ENCODE measurements at places on chromosomes 16 and 17. TPM values are rescaled to one million over a fixed set of nuclear protein-coding genes. Genes with fewer than 3 reads are reported as not detected.

KRTAP17-1 gene
- polyA plus RNA-seq = not detected

KRTAP4-5 gene
- not detected for polyA plus RNA-seq

ACE gene
- 12.9 TPM for polyA plus RNA-seq

IRX5 gene
- polyA plus RNA-seq = 1.1 TPM

GRB7 gene
- polyA plus RNA-seq = 0.72 TPM

ASGR1 gene
- polyA plus RNA-seq = 1.8 TPM

HOXB9 gene
- polyA plus RNA-seq = 0.43 TPM

ENGASE gene
- polyA plus RNA-seq = 21.9 TPM

DNA sequence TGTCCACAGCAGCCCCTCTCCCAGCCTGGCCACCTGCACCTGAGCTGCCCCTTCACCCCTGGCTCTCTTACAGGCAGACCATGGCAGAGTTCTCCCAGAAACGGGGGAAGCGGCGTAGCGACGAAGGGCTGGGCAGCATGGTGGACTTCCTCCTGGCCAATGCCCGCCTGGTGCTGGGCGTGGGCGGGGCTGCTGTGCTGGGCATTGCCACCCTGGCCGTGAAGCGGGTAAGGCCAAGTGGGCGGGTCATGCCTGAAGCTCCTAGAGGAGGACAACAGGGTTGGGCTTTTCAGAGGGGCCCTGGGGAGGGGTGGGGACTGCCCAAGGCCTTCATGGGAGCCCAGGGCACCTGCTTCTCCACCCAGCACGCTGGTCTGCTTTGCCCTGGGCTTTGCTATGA lies 2.2 kb downstream of the MIEF2 start:
- no peak for DNase-seq

- no peak for DNase-seq
Observed at GRCh38 chr16:30369091-30369937, 980 bp downstream of the TBC1D10B start.

- no peak for DNase-seq
Observed at GRCh38 chr17:56023851-56024250, 129.4 kb upstream of the ANKFN1 start.

- DNase-seq = no peak
Observed at GRCh38 chr17:74563358-74563757, 4.0 kb downstream of the CD300H start.

DNA sequence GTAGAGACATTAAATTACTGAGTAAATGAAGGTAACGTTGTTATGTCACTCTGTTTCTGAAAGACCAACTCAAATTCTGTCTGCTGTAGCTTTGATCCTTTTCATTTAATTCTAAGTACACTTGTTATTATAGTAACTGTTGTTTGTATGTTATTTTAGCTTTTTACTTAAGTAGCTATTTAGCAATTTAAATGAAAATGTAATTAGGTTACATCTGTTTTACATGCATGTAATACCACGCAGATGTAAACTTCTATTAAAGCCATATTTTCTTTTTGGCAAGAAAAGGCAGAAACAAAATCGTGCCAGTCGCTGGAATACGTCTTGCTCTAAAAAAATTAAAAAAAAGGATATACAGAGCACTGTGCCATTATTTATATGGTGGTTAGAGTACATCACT lies 282.8 kb downstream of the FTO start:
- no peak for DNase-seq

GRCh38 chr16:7504844-7505243 lies 172.2 kb downstream of the RBFOX1 start:
- DNase-seq = no peak

- no peak for DNase-seq
Observed at GRCh38 chr16:85660843-85661739, 27.7 kb downstream of the GINS2 start.

DNA sequence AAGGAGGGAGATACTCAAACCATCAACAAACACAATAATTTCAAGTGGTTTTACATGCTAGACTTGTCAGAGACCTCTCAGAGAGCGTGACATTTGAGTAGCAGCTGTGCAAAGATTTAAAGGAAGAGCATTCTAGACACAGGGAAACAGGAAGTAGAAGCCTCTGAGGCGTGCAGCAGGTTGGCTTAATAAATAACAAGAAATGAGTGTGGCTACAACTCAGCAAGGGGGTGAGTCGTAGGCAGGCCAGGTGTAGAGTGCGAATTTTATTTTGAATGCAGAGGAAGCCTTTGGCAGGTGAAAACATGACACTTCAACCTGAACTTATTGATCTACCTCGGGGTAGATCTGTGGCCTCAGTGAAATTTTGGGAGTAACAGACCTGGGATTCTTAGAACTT lies 73.2 kb upstream of the MRTFB start:
- DNase-seq = no peak

GRCh38 chr16:10791048-10791447 lies 27.5 kb downstream of the TVP23A start:
- DNase-seq = no peak

DNA sequence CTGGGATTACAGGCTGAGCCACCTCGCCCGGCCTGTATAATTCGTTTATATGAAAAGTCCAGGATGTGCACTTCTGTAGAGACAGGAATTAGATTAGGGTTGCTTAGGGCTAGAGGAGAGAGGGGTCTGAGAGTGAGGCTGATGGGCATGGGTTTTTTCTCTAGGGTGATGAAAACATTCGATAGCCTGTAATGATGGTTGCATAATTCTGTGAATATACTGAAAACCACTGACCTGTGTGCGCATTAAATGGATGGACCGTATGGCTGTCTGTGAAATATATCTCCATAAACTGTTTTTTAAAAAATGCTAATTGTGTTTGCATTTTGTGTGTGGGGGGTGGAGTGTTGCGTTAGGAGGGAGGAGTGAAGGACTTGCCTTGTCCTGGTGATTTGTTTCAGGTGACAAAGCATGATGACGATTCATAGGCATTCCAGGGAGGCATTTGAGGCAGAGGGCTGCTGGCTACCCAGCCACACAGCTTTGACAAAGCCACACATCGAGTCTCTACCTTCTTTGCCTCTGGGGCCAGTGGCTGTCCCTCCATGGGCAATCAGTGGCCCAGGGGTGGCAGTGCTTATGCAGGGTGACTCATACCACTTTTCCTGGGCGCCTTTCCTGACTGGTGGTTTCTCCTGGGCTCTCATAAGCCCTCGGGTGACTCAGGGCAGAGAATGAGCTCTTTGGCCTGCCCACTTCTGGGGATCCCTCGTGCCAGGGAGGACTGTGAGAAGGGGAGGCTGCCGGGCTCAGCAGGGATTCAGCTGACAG lies 148.5 kb upstream of the WSCD1 start:
- no peak for DNase-seq

- DNase-seq = peak; percentile 36
Observed at GRCh38 chr17:32142857-32143526, 690 bp downstream of the RHOT1 start.
